ENCODE measurements at places on chromosomes 4 and X. TPM values are rescaled to one million over a fixed set of nuclear protein-coding genes. Genes with fewer than 3 reads are reported as not detected.
A peak's percentile ranks its signal among the peaks of the same experiment; 100 is the strongest.

DNA sequence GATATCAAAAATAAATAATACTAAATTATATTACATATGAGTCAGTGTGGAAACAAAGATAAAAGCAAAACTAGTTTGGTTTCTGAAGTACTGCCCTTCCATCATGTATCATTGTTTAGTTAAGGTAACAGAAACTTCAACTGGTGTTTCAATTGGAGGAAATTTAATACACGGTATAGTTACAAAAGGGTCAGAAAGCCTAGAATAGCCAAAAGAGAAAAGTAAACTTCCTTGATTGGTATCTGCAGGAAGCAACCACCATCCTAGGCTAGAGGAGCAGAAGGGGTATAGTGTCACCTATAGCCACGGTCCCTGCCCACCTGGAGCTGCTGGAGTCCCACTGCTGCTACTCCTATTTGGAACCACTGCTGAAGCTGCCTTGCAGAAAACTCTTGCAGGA, 185.6 kb downstream of the SLC7A11 start:
- no peak for DNase-seq

DNA sequence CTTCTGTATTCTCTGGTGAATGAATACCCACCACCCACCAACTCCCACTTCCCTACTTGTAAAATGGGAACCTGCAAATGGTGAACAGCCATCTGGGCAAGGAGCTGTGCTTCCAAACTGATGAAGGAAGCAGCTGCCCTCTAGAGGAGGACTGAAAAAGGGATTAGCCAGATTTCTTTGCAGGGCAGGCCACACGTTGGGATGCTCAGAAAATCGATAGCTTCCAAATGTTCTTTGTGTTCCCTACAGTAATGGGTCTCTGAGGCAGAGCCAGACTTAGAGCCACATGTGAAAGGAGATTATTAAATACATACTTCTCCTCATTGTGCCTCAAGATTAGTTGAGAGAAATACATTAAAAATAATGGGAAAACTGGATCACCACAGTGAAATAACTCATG, 39.3 kb upstream of the LPAR4 start:
- DNase-seq = peak; percentile 46

DNA sequence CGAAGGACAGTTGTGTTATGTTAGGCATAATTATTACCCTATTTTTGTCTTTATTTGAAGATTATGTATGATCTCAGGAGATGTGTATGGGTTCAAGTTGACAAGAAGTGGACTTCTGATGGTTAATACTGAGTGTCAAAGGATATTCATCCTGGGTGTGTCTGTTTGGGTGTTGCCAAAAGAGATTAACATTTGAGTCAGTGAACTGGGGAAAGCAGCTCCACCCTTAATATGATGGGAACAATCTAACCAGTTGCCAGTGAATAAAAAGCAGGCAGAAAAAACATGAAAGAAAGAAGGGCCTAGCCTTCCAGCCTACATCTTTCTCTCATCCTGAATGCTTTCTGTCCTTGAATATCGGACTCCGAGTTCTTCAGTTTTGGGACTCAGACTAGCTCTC, 332.6 kb downstream of the DTHD1 start:
- DNase-seq = no peak

DNA sequence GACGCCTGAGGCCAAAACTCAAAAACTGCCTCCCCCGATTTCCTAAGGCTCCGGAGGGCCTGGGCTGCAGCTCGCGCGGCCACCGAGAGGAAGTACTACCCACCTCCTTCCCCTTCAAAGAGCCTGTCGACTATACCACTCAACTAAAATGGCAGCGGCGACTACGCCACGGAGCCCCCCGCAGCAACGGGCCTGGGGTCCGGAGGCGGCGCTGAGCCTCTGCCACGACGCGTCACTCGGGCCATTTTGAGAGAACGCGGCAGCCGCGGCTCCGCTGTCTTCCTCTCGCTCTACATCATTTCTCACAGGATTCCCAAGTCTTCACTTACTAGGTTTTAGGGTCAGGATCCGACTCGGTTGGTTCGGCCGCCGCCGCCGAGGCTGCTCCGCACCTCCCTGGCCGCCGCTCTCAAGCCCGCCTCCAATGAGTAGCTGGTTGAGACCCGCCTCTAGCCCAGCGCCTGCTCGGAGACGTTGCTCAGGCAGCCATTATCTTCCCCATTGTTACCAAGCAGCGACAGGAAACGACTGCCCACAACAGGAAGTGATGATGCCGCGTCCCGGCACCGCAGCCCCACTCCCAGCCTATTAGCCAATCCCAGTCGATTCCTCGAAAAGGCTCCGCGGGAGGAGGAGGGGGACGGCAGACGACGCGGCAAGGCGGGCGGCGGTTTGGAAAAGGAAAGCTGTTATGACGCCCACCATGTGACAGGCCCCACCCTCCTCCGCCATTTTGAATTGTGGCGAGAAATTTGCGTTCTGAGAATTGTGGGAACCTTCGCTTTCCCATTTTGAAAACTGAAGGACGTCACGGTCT, at the start of gene RLIM:
TSS of gene RLIM (minus strand) at position 532 of the 817 bp plus-strand sequence. CDS start 18,647 bp downstream, outside the sequence.
- peak; percentile 94 for DNase-seq

DNA sequence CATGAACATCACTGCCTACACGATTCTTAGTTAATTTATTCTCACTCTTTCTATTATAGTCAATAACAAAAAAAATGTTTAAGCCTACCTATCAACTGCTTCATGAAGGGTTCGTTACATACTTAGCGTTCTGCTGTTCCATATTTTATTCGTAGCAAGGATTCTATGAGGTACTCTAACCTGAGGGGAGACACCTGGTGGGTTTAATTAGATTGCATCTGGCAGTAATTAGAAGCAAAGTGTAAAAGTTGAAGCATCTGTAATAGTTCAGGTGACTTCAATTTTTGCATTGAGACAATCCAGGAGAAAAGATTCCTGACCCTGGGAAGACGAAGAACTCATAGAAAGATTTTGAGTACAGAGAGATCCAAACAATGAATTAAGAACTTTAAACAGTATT, 1655.8 kb upstream of the TENM3 start:
- no peak for DNase-seq

GRCh38 chr4:190016369-190017289, 10.4 kb downstream of the FRG2 start:
- peak; percentile 25 for DNase-seq

GRCh38 chr4:7156328-7156727, 36.0 kb upstream of the SORCS2 start:
- DNase-seq = peak; percentile 11

DNA sequence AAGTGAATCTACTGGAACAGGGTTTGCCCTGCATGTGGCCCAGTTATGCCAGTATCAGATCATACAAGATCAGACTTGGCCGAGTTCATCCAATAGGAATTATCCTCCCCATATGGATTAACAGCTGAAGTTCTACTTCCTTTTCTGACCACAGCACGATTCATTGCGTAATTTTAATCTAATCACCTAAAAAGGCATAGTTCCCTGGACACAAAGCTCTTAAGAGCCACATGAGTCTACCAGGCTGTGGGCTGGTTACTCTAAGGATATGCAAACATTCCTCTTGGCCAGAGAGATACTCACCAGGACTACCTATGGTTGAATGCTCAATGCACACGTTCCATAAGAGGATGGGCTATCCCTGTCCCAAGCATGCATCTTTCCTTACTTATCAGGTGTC, 46.9 kb downstream of the CHST7 start:
- no peak for DNase-seq

DNA sequence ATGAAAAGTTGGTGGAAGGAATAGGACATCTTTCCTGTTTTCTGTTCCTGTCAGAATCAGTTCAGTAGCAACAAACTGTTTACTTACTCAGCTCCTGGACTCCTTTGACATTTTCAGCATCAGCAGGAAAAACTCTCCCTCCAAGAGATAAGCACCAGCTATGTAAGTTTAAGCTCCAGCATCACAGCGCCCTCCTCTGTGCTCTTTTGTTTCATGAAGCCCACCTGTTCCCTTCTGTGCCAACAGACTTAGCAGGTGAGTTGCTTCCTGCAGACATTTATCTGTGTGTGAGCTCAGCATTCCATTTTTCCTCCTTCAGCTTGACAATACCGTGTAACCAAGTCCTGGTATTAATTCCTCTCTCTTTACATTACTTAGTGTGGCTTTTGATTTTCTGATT, 644.1 kb upstream of the AGA start:
- peak; percentile 65 for DNase-seq

DNA sequence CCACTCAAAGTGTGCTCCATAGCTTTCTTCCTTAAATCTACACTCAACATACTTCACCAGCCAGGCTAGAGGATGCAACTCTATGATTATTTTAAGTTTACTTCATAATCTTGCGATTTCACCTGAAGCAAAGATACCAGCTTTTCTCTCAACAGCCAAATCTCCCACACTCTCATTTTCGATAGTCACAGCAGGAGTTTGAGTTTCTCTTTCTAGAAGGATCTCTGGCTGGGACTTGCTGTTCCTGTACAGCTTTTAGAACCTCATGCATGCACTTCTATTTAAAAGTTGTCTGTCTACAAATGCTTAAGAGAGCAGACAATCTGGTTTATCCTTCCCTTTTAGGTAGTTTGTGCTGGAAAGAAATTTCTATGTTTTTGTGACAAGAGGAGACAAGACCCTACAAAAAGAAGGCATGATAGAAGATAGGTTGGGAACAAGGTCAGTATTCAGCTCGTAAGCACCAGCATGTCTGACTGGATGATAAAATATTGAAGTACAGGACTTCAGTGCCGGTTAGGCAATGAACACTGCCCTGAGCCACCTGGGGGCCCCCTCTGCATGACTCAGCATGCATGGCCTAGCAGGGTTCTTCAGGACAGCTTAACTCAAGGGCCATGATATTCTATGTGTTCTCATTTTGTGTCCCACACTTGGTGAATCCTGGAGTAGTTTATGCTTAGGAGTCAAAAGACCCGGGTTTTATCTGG, 65.6 kb downstream of the ATXN3L start:
- no peak for DNase-seq

DNA sequence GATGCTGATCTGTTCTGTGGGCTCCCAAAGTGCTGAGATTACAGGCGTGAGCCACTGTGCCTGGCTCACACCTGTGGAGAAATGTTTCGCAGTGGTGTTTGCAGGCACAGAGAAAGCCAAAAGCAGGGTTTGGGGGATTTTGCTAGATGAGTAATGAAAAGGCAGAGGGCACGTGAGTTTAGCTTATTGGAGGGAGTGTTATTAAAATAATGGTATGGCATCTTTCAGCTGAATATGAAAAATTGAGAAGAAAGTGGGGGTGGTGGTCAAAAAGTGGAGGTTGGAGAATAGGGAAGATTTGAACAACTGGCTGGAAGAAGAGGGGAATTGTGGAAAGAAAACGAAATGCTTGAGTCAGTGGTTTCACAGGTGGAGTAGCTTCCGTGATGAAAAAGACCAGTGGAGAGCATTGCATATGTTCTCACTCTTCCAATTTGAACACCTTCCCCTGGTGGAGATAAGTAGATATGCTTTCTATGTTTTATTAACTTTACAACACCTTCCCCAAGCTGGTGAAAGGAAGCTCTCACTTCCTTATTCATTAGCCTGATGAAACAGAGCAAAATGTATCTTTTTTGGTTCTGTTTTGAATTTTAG, 1.1 kb upstream of the CHST7 start:
- DNase-seq = no peak

DNA sequence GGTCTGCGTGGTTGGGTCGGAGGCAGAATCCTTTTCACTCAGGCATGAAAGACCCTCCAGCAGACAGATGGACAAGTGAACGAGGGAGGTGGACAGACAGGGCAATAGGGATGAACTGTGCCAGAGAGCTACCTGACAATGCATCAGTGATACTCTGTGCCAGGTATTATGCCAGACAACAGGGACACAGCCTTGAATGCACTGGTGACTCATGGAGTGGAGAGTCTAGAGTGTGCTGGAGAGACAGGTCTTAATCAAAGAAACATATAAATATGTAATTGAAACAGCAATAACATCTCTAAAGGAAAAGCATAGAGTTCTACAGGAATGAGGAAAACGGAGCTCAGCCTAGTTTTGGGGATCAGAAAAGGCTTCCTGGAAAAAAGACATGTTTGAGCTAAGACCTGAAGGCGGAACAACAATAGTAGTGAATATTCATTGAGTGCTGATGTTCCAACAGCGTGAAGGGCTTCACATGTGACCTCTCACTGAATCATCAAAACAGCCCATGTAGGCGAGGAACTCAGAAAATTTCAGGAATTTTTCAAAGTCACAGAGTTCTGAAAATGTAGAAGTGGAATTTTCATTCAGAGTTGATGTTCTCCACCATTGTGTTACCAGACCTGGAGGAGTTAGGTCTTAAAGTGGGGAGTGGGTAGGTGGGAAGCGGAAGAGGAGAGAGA, 20.0 kb upstream of the FGFBP2 start:
- DNase-seq = no peak

DNA sequence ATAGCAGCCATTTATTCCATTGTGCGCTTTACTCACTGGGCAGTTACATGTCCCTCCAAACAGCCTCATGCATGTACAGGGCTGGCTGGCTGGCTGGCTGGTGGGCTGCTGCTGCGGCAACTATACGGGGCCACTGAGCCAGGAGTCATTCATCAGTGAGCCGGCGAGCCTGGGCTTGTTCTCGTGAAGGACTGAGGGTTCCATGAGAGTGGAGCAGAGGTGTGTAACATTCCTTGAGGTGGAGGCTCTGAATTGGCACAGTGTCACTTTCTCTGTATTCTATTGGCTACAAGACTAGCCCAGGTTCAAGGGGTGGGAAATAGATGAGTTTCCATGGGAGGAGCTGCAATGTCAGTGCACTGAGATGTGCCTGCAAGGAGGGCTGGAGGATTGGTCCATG, 89.1 kb downstream of the ARHGAP10 start:
- no peak for DNase-seq

DNA sequence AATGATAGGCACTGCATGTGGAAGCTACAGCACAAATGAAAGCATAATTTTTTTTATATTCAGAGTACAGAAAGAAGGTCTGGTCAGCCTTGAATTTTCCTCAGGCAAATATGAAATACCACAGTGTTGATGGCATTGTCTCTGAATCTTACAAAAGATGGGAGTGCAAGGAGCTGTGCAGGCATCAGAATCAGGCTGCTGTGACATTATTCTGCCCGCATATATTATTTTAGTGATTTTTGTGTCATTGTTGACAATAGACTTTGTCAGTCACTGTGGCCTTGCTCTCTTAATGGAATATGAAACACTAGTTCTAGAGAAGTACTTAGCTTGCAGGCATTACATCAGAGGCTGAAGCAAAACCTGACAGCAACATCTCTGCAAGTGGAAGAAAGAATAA, 42.5 kb downstream of the SYTL5 start:
- no peak for DNase-seq

DNA sequence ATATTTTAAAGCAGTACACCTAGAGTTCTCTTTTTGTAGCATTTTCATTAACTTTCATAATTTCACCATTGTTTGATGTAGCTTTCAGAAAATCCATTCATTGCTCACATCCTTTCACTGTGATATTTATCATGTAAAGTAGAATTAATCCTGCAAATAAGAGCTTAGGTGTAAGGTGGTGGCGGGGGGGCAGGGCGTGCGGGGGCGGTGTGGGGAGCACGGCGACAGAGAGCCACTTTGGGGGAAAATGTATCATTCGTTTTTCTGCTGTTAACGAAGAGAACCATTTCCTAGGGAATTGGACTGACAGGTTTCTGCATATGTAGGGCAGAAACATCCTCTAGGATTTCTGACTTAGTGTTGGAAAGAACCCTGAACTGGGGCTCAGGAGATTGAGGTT, 82.6 kb upstream of the BRS3 start:
- DNase-seq = no peak

The ABLIM2 gene
- 0.90 TPM for total RNA-seq

The PAGE5 gene
- not detected for total RNA-seq

The ASB12 gene
- 0.29 TPM for total RNA-seq

The SETD7 gene
- total RNA-seq = 1.7 TPM

The PSAPL1 gene
- total RNA-seq = 0.04 TPM

The IL2 gene
- not detected for total RNA-seq

The GPR78 gene
- 3.1 TPM for total RNA-seq

The FOXR2 gene
- total RNA-seq = not detected

Measured in H9 (cell line).